Naive thymus-derived CD4-positive, alpha-beta T cell (primary cell): ENCODE measurements at places on chromosomes 4 and X.
A peak's percentile ranks its signal among the peaks of the same experiment; 100 is the strongest.

DNA sequence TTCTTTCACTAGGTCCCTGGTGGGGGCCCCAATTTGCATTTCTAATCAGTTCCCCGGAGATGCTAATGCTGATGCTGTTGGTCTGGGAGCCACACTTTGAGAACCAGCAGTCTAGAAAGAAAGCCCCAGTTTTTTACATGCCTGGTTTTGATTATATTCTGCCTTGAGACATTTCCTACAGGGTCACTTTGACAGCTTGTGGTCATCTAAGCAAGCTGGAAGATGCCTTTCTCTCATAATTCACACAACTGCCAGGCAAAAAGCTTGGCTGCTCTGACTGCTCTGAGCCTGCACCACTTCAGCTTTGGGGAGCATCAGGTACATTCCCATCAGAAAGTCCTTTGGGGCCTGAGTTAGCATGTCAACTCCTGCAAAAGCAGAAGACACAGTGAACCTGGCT is 5.9 kb upstream of the PLAC1 start:
- no peak for DNase-seq

DNA sequence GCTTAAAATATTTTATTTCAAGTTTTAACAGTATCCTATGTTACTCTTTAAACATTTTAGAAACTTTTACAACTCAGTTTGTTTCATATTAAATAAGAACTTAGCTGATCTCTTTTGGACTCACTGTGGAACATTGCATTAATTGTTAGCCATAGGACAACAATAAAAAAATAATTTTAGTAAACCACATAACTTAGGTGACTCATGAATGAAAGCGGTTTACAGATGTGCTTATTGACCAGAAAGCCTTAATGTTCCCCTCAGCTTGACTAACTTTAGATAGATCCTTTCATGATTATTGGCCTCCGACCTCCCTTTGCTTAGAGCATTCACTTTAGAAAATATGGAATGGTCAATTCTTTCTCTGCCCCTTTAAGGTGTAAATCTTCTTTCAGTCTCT is 783.5 kb upstream of the MAGEB2 start:
- DNase-seq: no peak

GRCh38 chr4:140762202-140762601 is 6.0 kb upstream of the TBC1D9 start:
- DNase-seq: no peak

DNA sequence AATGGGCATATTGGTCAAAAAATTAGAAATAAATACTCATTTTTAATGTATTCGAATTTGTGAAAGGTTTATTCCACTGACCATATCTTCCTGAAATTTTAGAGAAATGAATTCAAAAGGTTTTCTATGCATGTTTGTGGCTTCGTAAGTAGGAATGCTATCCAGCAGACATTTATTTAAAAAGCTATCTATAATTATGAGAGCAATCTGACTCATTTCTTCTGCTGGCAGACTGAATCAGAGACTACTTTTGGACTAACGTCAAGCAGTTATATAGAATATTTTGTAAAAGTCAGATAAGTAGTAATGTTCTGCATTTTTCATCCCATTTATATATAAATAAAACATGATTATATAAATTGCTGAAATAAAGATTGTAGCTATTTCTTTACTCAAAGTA is 125.0 kb downstream of the SPCS3 start:
- DNase-seq: no peak

DNA sequence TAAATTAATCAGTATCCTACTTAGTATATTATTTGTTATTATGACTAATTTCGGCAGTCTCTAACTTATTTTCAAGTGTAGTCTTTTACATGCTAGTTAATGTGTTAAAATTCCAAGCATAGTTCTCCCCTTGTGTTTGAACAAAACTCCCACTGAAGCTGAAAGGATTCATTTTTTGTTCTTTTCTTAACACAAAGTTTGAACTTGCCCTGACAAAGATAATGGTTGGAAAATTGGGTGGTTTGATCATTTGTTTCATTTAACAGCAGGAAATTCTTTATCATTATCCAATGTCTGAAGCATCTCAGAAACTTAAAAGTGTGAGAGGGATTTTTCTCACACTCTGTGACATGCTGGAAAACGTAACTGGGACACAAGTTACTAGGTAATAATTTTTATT is 36.0 kb downstream of the INTU start:
- no peak for DNase-seq

DNA sequence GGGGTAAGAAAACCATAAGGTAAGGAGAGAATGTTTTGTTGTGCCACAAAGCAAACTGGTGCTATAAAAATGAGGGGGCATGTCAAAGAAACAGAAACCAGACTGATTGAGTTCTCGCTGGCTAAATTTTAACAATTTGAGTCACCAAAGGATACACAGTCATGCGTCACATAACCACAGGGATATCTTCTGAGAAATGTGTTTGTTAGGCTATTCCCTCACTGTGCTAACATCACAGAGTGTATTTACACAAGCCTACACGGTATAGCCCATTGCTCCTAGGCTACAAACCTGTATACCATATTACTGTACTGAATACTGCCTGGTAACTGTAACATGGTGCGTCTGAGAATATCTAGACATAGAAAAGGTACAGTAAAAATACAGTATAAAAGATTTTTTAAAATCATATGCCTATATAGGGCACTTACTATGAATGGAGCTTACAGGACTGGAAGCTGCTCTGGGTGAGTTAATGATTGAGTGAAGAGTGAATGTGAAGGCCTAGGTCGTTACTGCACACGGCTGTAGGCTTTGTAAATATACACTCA is 50.1 kb downstream of the FBXW7 start:
- peak; percentile 35 for DNase-seq

GRCh38 chr4:54268151-54268550 is 39.1 kb downstream of the PDGFRA start:
- DNase-seq: no peak

DNA sequence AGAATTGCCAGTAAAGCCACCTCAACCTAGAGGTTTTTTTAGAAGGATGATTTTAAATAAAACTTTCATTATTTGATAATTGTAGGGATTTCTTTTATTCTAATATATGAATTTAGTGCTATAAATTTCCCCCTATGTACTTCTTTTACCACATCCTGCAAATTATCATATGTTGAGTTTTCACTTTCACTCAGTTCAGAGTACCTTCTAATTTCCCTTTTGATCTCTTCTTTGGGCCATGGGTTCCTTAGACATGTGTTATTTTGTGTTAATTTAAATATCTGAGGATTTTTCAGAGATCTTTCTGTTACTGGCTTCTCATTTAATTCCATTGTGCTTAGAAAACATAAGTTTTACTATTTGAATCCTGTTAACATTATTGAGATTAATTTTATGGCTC is 6.1 kb downstream of the BEX2 start:
- no peak for DNase-seq

DNA sequence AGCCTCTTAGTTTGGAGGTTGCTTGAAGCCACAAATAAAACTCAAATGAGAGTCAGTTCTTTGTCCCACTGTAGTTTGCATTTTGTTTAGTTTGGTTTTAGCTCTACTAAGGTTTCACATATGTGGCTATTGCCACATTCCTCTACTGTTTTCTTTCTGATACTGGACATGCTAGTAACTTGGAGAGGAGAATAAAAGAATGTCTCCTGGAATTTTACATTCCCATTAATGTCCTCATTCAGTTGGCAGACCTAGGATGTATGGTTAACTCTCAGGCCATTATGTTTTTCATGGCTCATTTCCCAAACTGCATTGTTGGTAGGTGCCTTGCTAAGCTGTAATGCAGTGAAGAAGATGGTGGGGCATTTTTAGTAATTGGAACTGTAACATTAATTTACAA is 29.9 kb downstream of the UPRT start:
- DNase-seq: no peak

- no peak for DNase-seq
These were observed 2.1 kb upstream of the ARSJ start for GRCh38 chr4:113981591-113981990.

DNA sequence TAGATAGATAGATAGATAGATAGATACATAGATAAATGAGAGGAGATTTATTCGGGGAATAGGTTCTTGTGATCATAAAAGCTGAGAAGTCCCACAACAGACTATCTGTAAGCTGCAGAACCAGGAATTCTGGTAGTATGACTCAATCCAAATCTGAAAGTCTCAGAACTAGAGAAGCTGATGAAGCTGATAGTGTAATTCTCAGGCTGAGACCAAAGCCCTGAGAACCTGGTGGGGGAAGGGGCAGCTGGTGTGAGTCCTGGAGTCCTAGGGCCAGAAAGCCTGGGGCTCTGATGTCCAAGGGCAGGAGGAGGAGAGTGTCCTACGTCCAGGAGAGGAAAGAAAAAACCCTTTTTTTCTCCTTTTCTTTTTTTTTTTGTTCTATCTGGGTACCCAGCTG is 8.0 kb upstream of the BANK1 start:
- DNase-seq: no peak

- DNase-seq: no peak
These were observed 59.0 kb downstream of the NHS start for GRCh38 chrX:17433965-17434364.
